Activated CD8-positive, alpha-beta T cell treated with anti-CD3 and anti-CD28 coated beads for 36 hours (primary cell): ENCODE measurements at places on chromosomes 5 and 9. TPM values are rescaled to one million over a fixed set of nuclear protein-coding genes. Genes with fewer than 3 reads are reported as not detected.

The ADAMTSL2 gene
- total RNA-seq, result 0.25 TPM

The ACTBL2 gene
- total RNA-seq, result not detected

The NUDT2 gene
- total RNA-seq, result 38.4 TPM

- H3K4me1 ChIP-seq, result no peaks in the 10 kb centered on the region
- DNase-seq, result no peak
- H3K4me3 ChIP-seq, result no peak overlapping the region
- no peaks in the 10 kb centered on the region for H3K27me3 ChIP-seq
Measured at GRCh38 chr5:137836298-137836697, 31.4 kb upstream of the MYOT start.

DNA sequence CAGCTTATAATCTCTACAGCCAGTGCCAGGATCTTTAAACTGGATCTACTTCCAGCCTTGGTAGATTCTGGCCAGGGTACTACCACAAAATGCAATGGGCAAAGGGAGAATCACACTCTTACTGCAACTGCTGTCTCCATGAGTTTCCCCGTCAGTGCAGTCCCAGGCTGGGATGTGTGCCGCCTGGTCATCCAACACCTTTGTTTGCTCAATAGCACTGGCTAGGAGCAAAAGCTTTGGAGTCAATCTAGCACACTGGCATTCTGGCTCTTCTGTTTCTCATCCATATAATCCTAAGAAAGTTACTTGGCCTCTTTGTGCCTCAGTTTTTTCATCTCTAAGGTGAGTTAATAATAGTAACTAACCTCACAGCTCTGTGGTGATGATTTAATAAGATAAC lies 96.9 kb downstream of the FBN2 start:
- H3K4me3 ChIP-seq, result no peak overlapping the region
- no peak for DNase-seq
- no peaks in the 10 kb centered on the region for H3K27me3 ChIP-seq
- H3K27ac ChIP-seq, result no peak overlapping the region

- H3K4me1 ChIP-seq, result peaks cover 8% of the 10 kb centered on the region
- H3K36me3 ChIP-seq, result no peaks in the 10 kb centered on the region
- H3K4me3 ChIP-seq, result no peak overlapping the region
Measured at GRCh38 chr9:588981-589380, 252.5 kb upstream of the DMRT1 start.
